ENCODE measurements at places on chromosomes 1 and 21. TPM values are rescaled to one million over a fixed set of nuclear protein-coding genes. Genes with fewer than 3 reads are reported as not detected.

The F13B gene
- total RNA-seq = not detected

DNA sequence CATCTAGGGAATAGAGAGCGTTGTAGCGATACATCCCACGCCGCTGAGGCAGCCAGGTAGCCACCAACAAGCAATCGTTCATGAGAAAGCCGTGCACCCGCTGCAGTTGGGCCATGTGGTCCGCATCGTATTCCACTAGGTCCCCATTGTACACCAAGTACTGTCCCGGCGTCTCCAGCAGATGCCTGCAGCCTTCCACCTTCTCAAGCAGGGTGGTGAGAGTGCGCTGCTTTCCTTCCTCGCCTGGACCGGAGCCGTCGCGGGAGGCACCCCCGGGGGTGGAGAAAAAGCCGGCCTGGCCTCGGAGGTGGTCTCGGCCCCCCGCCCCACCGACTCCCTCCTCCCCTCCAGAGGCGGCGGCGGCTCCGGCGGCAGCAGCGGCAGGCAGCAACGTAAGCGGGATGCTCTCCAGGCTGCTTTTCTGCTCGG is 595 bp downstream of the EXOC8 start:
- peaks cover 35% of the 10 kb centered on the region for H3K36me3 ChIP-seq
- no peak for DNase-seq
- H3K4me3 ChIP-seq = peak overlapping the region; percentile 72
- peaks cover 54% of the 10 kb centered on the region for H3K4me1 ChIP-seq
- no peaks in the 10 kb centered on the region for H3K27me3 ChIP-seq
- peak overlapping the region; percentile 89 for H3K27ac ChIP-seq

The SWT1 gene
- total RNA-seq = 2.9 TPM

GRCh38 chr1:172815740-172816139 is 156.8 kb downstream of the FASLG start:
- no peaks in the 10 kb centered on the region for H3K4me1 ChIP-seq
- H3K36me3 ChIP-seq = no peaks in the 10 kb centered on the region
- H3K27me3 ChIP-seq = no peaks in the 10 kb centered on the region

The CNN3 gene
- 135 TPM for total RNA-seq

- no peak for DNase-seq
- no peak overlapping the region for H3K27ac ChIP-seq
- H3K4me1 ChIP-seq = no peaks in the 10 kb centered on the region
- H3K36me3 ChIP-seq = no peaks in the 10 kb centered on the region
Measured at GRCh38 chr1:113493533-113493932, 103.2 kb downstream of the MAGI3 start.

The PDPN gene
- total RNA-seq = not detected

The RIMS3 gene
- total RNA-seq = 14.0 TPM

The ST6GALNAC5 gene
- total RNA-seq = 0.24 TPM

- H3K4me3 ChIP-seq = no peak overlapping the region
- H3K27me3 ChIP-seq = no peaks in the 10 kb centered on the region
- DNase-seq = no peak
- no peaks in the 10 kb centered on the region for H3K36me3 ChIP-seq
- no peaks in the 10 kb centered on the region for H3K4me1 ChIP-seq
Measured at GRCh38 chr1:30888391-30888790, 20.2 kb downstream of the SDC3 start.

- DNase-seq = no peak
- H3K27me3 ChIP-seq = no peaks in the 10 kb centered on the region
- H3K4me1 ChIP-seq = no peaks in the 10 kb centered on the region
- no peak overlapping the region for H3K27ac ChIP-seq
Measured at GRCh38 chr21:39079617-39080016, 103.6 kb downstream of the PSMG1 start.

The DLGAP3 gene
- total RNA-seq = not detected

The RABIF gene
- 9.4 TPM for total RNA-seq

DNA sequence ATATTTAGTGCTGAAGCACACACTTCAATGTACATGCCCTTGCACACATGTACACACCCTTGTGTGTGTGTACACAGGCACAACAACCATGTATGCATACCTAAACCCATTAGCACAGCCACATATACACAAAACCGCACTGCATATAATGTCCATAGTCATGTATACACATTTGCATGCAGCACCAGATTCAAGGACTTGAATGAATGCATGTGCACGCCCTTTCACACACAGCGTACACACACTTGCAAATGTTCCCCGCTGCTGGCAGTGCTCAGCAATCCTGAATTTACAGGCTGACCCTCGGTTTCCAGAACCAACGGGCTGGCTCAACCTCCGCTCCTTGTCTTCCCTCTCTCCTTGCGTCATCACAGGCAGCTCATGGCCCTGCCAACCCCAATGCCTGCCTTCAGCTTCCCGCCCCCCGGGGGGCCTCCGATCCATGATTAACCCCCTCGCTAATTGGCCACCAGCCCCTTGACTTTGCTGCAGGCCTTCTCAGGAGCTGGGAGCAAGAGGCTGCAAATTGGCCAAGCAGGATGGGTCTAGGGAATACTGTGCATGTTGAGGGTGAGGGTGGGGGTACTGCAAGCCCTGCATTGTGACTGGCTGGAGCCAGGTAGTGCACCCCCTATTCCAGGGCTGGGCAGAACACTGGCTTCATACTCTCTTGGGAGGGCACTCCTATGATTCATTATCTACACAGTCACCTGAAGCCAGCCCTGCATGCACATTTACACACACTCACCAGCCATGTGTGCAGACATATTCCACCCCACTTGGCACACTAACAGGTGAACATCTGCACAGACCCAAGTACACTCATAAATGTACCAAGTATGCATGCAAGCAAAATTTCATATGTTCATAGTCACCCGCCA is 7.9 kb downstream of the GPR3 start:
- no peaks in the 10 kb centered on the region for H3K36me3 ChIP-seq
- no peak overlapping the region for H3K4me3 ChIP-seq
- H3K4me1 ChIP-seq = no peaks in the 10 kb centered on the region
- no peaks in the 10 kb centered on the region for H3K27me3 ChIP-seq
- no peak for DNase-seq

GRCh38 chr1:159282118-159282517 is 20.0 kb upstream of the FCER1A start:
- no peaks in the 10 kb centered on the region for H3K27me3 ChIP-seq
- H3K27ac ChIP-seq = no peak overlapping the region
- no peak for DNase-seq
- no peaks in the 10 kb centered on the region for H3K36me3 ChIP-seq
- H3K4me3 ChIP-seq = no peak overlapping the region

The NAV1 gene
- total RNA-seq = 44.5 TPM

GRCh38 chr1:160115545-160116282 is at the start of gene ATP1A2:
TSS of gene ATP1A2 (plus strand) at chr1:160115759. CDS start at chr1:160115862, 103 bp downstream.
- no peak for DNase-seq
- H3K4me3 ChIP-seq = no peak within 1 kb of the TSS
- no peaks in the 10 kb centered on the region for H3K27me3 ChIP-seq
- H3K27ac ChIP-seq = no peak within 1 kb of the TSS

The UMODL1 gene
- not detected for total RNA-seq

- H3K27ac ChIP-seq = no peak overlapping the region
- no peaks in the 10 kb centered on the region for H3K36me3 ChIP-seq
- no peak overlapping the region for H3K4me3 ChIP-seq
- H3K27me3 ChIP-seq = no peaks in the 10 kb centered on the region
- H3K4me1 ChIP-seq = no peaks in the 10 kb centered on the region
Measured at GRCh38 chr1:169648709-169649108, 18.8 kb upstream of the SELP start.

DNA sequence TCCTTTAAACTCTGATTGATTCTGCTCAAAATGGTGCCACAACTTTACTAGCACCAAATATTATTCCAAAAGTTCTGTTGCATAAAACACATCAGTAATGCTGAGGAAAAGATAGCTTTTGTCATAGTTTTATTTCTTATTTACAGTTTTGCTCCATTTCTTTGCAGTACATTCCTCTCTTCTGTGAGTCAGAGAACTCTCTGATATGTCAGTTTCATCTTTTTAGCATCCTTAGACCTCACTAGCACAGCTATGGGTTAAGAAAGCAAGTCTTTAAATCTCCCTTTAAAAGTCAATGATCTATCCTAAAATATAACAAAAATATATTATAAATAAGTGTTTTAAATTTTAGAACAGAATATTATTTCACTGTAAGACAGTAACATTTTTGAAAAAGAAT is 356.6 kb upstream of the SNX7 start:
- no peak overlapping the region for H3K27ac ChIP-seq
- no peaks in the 10 kb centered on the region for H3K27me3 ChIP-seq
- H3K4me1 ChIP-seq = no peaks in the 10 kb centered on the region
- H3K36me3 ChIP-seq = no peaks in the 10 kb centered on the region

DNA sequence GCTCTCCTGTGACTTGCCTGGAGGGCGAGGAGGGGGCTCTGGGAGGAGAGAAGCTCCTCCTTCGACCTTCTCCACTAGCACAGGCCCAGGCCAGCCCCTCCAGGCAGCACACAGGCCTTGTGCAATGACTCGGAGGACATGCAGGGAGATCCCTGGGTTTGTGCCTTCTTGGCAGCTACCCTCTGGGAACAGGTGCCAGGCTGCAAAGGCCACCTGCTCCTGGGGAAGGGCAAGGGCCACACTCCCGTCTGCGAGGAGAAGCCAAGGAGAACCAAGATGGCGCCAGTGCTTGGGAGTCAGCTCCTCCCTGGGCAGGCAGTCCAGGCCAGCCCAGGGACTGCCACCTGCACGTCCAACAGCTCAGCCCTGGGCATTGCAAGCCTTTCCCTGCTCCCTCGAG is 15.3 kb downstream of the CASZ1 start:
- H3K4me3 ChIP-seq = no peak overlapping the region
- H3K27me3 ChIP-seq = no peaks in the 10 kb centered on the region
- DNase-seq = no peak
- H3K36me3 ChIP-seq = no peaks in the 10 kb centered on the region
- H3K4me1 ChIP-seq = peaks cover 28% of the 10 kb centered on the region

The STUM gene
- total RNA-seq = not detected

The KCNJ15 gene
- not detected for total RNA-seq

The S100A7 gene
- total RNA-seq = not detected

DNA sequence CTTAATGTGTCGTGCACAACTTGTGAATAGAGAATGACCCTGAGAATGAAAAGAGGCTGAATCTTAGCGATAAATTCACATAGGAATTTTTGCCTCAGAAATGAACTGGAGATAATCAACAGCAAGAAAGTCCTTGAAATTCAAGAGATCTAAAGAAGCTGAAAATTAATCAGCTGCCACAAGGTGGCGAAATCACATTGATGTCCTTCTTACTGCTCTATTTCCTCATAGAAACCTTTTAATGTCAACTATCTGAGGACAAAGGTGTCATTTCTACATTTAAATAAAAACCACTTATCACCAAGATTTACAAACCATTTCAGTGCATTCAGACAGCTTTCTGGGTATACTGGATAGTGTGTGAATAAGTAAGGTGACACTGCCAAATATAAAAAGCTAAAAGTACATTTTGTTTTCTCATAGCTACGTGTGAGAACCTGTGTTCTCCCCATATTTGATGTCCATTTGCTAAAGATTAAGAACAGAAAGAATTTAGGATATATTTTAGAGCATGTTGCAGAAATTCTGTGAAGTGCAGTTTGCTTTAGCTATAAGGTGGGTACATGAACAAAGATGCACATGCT is 485.3 kb upstream of the PTBP2 start:
- H3K27me3 ChIP-seq = no peaks in the 10 kb centered on the region
- no peak overlapping the region for H3K4me3 ChIP-seq
- no peak overlapping the region for H3K27ac ChIP-seq
- no peaks in the 10 kb centered on the region for H3K4me1 ChIP-seq
- no peaks in the 10 kb centered on the region for H3K36me3 ChIP-seq

DNA sequence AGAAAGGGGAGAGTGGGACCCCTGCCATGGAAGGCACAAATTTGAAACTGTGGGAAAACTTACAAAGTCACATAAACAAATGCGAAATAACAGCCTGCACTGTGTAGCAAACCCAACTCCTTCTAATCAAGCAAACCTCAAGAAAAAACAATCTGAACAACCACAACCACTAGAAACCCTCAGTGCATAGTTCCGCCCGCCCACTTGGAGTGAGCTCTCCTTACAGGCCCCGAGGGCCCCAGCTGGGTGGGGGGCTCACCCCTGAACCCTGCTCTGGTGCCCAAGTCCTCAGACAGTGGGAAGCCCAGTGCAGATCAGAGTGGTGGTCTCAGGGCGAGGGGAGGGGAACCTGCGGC is 931 bp upstream of the MXRA8 start:
- no peak overlapping the region for H3K27ac ChIP-seq
- H3K36me3 ChIP-seq = no peaks in the 10 kb centered on the region
- no peak for DNase-seq
- peaks cover 29% of the 10 kb centered on the region for H3K4me1 ChIP-seq
- no peak overlapping the region for H3K4me3 ChIP-seq
- H3K27me3 ChIP-seq = no peaks in the 10 kb centered on the region

DNA sequence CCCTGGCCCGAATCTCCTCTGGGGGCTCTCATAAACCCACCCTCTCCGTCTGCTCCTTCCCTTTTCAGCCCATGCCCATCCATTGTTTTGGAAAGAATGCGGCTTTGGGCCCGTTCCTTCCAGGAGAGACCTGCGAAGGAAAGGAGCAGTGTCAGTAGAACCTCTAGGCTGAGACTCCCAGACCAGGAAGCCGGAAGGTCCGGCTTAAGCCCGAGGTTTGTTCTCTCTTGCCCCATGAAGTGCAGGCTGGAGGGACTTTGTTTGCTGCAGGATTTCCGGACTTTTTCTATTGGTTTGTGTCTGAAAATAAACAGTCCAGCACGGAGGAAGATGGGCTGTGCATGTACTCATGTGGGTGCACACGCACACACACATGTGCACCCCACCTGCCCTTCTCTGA is 49.8 kb downstream of the ELK4 start:
- no peak overlapping the region for H3K27ac ChIP-seq
- peaks cover 53% of the 10 kb centered on the region for H3K4me1 ChIP-seq
- no peak overlapping the region for H3K4me3 ChIP-seq

DNA sequence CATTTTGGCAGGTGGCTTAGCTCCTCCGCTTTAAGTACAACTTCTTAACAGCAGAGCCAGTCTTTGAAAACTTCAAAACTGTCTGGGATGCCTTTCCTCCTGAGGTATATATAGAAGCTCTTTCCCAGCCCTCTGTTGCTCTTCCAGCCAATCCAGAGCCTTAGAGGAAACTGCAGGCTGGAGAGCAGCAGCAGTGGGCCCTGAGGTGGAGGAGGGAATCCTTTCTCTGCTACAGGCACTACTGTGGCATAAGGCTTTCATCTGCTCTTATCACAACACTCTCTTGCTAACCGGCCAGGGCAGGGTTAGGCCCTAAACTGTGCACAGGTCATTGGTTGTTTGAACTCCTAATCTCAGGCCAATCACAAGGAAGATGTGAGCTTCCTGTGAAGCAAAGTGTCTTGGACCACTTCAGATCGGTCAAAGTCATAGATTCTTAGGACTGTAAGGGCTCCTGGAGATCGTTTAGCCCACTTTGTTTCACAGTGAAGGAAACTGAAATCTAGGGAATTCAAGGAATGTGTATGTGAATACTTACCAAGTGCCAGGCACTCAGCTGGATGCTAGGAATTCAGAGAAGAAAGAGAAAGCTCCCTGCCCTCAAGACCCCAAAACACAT is at the start of gene RGS5:
TSS of gene RGS5 (minus strand) at position 84 of the 619 bp plus-strand sequence. CDS start at position 3, 81 bp downstream.
- no peak within 1 kb of the TSS for H3K4me3 ChIP-seq
- no peaks in the 10 kb centered on the region for H3K27me3 ChIP-seq
- no peak within 1 kb of the TSS for H3K27ac ChIP-seq
- H3K36me3 ChIP-seq = no peaks in the 10 kb centered on the region

- no peak for DNase-seq
- H3K4me3 ChIP-seq = no peak within 1 kb of the TSS
- peaks cover 42% of the 10 kb centered on the region for H3K27me3 ChIP-seq
- no peaks in the 10 kb centered on the region for H3K4me1 ChIP-seq
- no peak within 1 kb of the TSS for H3K27ac ChIP-seq
Measured at GRCh38 chr1:236142253-236143103, at the start of gene GPR137B. TSS of gene GPR137B (plus strand) at chr1:236142539. CDS start at chr1:236142623, 84 bp downstream.

GRCh38 chr1:14083706-14084105 is 383.7 kb downstream of the PRDM2 start:
- DNase-seq = no peak
- H3K27ac ChIP-seq = no peak overlapping the region
- H3K36me3 ChIP-seq = no peaks in the 10 kb centered on the region
- H3K27me3 ChIP-seq = no peaks in the 10 kb centered on the region
- H3K4me1 ChIP-seq = no peaks in the 10 kb centered on the region
